ENCODE measurements at places on chromosomes 2 and 18.
A peak's percentile ranks its signal among the peaks of the same experiment; 100 is the strongest.

DNA sequence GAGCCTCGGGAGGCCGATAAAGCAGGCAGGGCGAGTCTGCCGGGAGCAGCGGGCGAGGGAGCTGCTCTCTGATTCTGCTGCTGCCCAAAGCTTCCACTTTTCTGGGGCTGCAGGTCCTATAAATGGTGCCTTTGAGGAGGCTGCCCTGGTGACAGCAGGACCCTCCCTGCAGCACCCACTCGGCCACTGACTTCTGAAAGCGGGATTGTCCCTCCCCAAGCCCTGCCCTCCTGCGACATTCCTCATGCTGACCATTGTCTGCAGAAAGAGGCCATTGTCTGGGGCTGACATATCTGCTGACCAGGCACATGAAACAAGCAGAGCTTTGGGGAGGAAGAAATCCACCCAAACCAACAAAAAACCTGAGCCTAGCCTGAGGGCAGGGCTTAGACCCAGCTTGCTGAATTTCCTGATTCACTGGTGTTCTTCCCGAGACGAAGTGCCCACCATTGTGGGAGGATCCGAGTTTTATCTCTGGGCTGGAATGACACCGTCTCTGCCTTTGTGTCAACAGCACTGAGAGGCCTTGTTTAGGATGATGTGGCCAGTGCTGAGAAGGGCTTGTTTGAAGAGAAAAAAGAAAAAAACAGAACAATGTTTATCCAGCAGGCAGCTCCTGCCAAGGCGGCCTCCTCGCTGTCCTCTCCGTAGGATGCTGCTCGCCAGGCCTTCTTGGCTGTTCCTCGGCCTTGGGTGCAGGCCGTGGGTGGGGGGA, 129.7 kb downstream of the MYCN start:
- peak; percentile 88 for DNase-seq

DNA sequence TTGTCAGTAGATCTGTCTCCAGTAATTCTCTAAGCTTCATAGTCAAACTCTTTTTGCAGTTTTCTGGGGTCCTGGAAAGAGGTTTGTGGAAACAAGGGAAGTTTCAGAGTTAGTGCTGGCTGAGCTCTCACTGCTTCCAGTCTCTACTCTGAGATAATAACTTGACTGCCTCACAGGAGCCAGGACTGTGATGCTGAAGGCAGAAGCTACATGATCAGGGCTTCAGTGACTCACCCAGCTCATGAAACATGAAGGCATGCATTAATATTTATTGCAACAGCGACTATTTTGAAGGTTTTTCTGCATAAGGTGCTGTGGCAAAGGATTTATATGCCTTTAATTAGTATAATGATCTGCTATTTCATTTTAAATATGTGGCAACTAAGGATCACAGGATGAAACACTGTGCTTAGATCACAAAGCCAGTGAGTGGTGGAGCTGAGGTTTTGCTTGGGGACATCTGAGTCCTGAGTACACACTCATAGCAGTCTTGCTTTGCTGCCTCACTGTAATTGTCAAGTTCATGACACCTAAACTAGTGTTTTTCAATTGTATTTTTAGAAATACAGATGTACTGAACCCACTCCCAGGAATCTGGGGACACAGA, 448.4 kb upstream of the GCFC2 start:
- no peak for DNase-seq

GRCh38 chr2:224392545-224392944, 9.4 kb downstream of the FAM124B start:
- DNase-seq, result no peak

DNA sequence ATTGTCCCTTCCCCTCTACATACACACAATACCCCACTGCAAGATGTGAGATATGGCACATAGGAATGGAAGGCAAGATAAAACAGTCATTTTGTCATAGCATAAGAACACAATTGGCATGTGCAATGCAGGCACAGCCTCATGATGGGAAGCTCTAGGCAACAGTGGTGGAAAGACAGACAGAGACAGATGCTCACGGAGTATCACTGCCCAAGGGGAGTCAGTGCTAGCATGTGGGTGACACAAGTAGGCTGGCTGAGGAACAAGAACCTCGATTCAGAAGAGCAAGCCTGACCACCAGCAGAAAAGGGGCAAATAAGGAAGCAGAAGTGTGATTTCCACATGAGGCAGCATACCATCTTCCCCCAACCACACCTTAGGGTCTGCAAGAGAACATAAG, 323.6 kb downstream of the PAX3 start:
- DNase-seq, result no peak

DNA sequence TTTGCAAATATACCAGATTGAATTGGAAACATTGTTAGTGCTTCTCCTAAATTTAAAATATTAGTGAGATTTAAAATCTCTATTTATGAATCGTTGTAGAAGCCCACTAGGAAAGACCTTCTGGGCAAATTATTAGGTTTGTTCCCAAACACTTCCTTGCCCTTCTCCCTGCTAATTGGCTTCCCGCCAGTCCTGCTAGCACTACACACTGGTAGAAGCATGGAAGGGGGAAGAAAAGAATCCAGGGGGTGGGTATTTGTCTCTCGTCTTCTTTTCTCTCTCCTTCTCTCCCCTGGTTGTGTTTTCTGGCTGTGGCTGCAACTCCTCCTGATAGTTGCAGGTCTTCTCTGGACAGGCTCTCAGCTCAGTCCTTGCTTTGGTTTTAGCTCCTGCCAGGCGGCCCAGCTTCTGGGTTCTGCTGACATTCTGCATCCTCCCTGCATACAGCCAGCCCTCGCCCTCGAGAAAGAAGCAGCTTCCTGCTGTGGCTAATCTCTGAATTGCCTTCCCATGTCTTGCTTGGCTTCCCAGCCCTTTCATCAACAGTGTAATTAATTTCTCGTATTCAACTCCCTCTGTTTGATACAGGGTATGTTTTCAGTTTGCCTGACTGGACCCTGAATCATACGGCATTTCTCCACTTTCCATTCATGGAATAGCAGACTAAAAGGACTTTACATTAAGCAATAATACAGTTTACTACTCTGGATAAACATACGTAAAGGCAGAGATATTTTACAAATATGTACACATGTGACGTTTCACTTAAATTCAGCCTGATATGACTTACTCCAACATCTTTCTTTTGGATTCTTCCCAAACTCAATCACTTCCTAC, 6.9 kb upstream of the PARD3B start:
- no peak for DNase-seq

DNA sequence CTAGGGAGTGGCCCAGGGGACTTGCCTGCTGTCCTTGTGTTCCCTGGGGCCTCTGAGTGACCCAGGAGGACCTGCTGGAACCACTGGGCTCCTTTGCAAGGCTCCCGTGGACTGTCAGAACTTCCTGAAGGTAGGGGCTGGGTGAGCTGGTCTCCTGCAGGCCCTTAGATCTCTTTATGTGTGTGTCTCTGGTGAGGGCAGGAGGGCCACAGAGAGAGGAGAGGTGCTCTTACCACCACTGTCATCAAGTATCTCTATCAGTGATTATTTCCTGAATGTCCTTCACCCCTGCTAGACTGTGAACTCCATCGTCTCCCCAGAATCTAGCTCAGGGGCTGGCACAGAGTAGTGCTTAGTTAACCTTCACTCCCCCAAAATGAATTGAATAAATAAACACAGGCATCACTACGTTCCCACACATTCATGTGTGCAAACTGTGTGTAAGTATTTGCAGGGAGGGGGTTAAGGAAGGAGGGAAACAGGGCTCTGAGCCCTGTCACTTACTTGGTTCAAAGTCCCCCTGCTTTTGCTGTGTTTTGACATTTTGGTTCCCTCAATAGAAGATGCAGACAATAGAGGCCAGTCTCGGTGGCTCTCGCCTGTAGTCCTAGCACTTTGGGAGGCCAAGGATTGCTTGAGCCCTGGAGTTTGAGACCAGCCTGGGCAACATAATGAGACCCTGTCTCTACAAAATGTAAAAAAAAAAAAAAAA, 100.8 kb upstream of the HAAO start:
- DNase-seq, result no peak

DNA sequence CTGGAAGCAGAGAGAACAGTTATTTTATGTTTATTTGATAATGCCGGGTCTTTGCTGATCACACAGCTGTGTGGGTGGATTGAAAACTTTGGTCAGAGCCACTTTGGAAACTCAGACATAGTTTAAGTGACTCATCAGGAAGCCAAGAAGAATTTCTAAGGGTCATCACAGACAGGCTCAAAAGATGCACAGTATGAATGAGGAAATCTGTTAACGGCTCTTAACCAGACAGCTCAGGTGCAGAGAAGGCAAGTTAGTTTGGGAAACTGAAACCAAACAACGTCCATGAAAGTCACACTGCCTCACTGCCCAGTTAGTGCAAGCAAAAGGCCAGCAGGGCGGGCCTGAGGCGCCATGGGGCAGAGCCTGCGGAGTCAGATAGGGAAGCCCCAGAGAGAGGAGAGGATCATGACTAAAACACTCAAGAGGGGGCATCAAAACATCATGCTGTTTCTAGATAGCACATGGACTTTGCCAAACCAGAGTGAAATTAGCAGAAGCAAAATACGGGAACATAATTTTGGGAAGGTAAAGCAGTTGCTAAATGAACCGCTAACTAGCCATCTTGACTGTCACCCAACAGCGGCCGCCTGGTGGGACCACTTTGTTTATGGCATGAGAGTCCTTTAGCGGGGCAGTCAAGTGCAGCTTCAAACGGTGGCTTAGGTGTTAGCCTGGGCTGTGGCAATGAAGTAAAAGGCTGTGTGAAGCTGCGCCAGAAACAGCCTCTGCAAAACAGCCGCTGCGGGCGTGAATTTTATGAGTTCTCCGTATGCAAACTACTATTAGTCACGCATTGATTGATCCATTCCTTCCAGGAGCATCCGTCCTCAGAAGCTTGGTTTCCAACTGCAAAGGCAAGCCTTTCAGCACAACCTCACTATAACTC, 101.2 kb downstream of the KCTD18 start:
- DNase-seq, result no peak

DNA sequence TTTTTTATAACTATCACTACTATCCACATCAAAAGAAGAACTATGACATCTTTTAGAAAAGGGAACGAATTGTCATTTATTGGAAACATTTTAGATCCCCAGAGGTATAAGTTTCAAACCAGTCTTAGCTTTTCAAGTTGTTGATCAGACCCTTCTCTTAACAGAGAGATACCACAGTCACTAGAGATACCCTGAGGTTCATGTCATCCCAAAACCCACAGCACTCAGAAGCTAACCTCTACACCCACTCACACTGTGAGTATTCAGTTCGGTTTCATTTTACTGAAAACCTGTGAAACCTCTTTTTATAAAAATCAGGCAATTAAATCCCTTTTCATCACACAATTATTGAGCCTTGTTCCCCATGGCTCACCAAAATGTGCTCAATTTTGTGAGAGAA, 156.2 kb downstream of the DTNA start:
- DNase-seq, result no peak

DNA sequence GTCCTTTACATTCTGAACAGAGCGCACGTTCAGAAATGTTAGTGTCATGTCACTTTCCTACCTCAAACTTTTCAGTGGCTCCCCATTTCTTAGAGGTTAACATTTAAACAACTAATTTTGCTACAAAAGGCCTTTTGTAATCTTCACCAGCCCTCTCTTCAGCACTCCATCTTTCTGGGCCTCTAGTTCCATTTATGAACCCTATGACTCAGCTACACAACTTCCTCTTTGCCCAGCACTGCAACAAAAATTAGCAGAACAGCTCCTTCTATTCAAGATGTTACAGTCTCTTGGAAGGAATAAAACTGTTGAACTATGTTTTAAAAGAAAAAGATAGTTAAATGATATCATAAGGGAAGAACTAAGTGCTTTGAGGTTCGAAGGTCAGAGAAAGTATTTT, 139.9 kb downstream of the VWC2L start:
- no peak for DNase-seq

DNA sequence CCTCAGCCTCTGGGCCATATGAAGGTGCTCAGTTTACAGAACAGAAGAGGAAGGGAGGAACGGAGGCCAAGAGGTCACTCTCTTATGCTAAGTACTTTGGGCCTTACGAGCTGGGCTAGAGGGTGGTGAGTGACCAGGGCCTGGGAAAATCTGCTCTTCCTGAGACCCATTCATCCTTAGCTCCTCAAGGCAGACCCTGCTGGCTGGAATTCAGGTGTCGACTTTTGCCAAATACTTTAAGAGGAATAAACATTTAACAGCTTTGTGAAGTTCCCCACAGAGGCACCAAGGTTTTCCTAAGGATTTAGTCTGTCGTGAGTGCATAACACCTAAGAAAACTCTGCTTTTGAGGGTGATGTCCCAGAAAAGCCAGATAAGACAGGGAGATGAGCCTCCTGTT, 129.7 kb upstream of the SIX2 start:
- DNase-seq, result no peak

- peak; percentile 69 for DNase-seq
Observed at GRCh38 chr2:144524118-144525009, 4.4 kb upstream of the ZEB2 start.

DNA sequence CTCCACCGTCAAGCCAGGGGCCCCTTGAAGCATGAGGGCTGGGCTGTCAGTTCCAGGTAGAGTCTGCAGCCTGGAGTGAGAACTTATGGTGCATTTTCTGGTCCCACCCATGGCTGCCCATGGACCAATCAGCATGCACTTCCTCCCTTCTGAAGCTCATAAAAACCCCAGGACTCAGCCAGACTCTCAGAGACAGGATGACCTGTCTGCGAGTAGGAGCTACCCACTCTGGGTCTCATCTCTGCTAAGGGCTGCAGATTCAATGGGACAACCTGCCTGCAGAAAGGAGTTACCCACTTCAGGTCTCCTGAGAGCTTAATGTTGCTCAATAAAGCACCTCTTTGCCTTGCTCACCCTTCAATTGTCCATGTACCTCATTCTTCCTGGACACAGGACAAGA, 9.4 kb upstream of the DUSP19 start:
- DNase-seq, result no peak

All from dorsolateral prefrontal cortex (tissue), 122 donors.